Stimulated activated CD8-positive, alpha-beta memory T cell treated with anti-CD3 and anti-CD28 coated beads, Interleukin-15, amount 100 ng/mL, for 4 hours (primary cell): ENCODE measurements at places on chromosomes 7 and 10.

GRCh38 chr7:52842202-52842900 is 193.1 kb upstream of the POM121L12 start:
- DNase-seq, result no peak

- DNase-seq, result peak; percentile 32
Observed at GRCh38 chr10:35194906-35195305, 68.3 kb downstream of the CREM start.

- DNase-seq, result no peak
Observed at GRCh38 chr7:108311446-108312168, 144.6 kb downstream of the NRCAM start.

GRCh38 chr7:150313870-150314269 is 9.3 kb upstream of the LRRC61 start:
- DNase-seq, result no peak

- no peak for DNase-seq
Observed at GRCh38 chr7:30476459-30477145, 2.0 kb downstream of the NOD1 start.

GRCh38 chr7:115273139-115273772 is 351.4 kb downstream of the MDFIC start:
- DNase-seq, result no peak

DNA sequence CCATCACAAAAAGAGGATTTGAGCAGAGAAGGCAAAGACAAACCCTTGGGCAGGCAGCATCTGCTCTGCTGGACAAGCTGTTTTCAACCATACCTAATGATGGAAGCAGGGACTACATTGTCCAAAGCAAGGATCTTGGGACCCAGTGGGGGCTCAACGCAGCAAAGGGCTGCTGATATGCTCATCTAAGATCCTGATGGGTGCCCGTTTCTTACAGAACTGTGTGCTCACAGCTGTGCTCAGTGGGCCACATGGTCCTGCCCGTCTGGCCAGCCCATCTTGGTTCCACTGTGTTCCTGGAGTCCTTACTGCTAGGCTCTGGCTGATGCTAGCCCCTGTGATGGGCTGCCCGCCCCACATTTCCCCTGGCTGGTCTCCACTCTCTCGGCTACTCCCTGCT is 36.1 kb downstream of the GPRIN2 start:
- DNase-seq, result no peak
